ENCODE measurements at places on chromosomes 2 and 18.

DNA sequence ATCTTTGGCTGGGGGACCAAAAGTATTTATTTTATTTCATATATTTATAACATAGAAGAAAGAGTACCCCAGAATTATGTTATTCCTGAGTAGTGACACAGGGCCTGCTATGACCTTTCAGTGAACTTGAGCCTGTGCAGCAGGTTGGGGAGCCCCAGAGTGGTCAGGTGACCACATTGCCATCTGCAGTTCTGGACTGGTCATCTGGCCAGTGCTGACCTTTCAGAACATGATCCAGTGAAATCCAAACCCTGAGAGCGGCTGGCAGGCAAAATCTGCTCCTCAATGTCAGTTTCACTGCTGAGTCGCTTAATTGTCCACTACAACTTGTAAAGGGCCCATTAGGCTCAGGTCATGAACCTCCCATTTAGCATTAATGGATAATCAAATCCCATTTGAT is 336.7 kb upstream of the KCNH7 start:
- no peak for DNase-seq

GRCh38 chr18:13474907-13475545 is 251.3 kb downstream of the FAM210A start:
- no peak for DNase-seq

GRCh38 chr2:57878171-57878865 is 168.3 kb upstream of the VRK2 start:
- no peak for DNase-seq

- no peak for DNase-seq
These were observed 27.2 kb downstream of the CROCC2 start for GRCh38 chr2:240933048-240933965.

- DNase-seq = no peak
These were observed 26.8 kb downstream of the MAL start for GRCh38 chr2:95052307-95052706.
